ENCODE measurements at places on chromosomes 4 and X.

DNA sequence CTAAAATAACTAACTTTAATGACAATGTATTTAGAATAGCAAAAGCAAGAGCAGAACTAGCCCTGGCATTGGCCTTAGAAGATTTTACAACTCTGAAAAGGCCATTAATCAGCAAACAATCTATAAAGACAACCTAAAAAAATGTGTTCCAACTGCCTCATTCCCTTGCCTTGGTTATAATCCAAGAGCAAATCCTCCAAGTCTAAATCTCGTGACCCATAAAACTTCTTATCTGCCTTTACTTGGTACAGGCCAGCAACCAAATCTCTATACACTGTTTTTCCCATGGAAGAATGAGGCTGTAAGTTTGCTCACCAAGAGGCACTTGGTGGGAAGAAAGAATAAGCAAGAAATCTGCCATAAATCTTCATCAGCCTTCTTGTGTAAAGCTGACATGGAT, 175.3 kb upstream of the MID1 start:
- DNase-seq: no peak

- DNase-seq: no peak
These were observed 2.4 kb upstream of the AFF2 start for GRCh38 chrX:148498067-148498466.

DNA sequence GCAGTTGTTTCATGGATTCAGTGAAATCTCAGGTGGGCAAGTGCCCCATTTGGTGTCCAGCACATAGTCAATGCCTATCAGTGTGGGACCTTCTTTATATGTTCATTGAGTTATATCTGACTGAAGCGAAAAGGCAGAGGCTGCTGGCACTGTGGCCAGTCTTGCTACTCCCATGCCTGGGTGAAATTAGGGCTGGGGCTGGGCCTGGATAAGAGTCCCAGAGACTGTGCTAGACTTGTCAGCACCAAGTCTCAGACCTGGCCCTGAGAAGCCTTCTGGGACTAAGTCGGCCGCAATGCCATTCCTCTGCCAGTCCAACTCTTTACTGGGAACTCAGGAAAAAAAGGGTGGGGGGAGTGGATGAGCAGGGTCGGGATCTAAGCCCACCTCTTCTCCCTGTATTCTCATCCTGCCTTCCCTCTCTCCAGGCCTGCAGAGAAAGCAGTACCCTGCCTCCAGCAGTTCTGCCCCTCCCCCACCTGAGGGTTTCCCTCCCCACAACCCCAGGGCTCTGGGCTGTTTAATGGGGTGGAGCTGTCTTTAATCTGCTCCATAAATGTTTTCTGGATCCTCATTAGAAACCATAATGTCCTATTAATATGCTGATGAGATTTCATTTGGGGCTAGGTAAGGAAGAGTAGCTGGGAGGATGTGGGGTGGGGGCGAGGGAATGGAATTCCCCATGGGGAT, 153.5 kb upstream of the PJA1 start:
- DNase-seq: no peak

DNA sequence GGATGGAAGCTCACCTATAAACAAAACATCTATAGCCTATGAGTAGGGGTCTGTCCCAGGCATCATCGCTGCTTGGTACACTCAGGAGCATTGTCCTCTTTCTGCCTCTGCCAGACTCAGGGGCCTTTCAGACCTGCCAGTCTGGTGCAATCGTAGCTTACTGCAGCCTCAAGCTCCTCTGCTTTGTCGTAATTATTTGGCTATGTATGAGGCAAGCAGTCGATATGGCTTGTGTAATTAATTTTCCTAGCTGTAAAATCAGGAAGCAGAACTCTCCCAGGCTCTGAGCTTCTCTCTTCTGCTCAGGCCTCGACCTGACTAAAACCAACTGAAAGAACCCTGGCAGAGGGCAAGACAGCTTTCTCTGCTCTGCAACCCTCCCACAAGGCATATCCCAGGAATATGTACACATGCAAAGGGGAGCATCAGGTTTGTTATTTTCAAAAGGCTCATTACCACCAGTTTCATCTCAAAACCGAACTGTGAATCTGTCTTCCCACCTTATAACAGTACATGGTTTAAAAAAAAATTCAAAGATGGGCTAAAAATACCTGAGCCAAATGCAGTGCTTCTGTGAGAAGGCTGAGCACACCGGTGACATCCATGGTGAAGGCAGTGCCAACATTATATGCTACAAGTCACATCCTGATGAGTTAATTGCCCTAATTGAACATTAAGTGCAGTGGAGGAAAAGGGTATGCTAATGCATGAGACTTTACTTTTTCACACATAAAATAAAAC, 309.2 kb upstream of the EMCN start:
- no peak for DNase-seq

DNA sequence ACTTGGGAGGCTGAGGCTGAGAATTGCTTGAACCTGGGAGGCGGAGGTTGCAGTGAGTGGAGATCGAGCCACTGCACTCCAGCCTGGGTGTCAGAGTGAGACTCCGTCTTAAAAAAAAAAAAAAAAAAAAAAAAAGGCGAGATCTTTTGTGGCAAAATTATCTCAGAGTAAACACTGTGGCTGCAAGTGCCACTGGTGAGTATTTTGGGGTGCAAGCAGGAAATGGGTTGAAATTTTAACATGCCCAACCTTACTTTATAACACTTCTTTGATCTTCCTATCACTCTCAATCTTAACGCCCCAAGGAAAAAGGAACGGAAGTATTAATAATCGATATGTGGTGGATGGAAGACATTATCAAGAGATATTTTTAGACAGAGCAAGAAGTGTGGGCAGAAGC, 32.1 kb downstream of the SLC34A2 start:
- no peak for DNase-seq

Data from cortex of kidney (tissue), 1 donor.